Activated CD8-positive, alpha-beta T cell treated with anti-CD3 and anti-CD28 coated beads for 36 hours (primary cell): ENCODE measurements at places on chromosomes 6 and 20.
A peak's percentile ranks its signal among the peaks of the same experiment; 100 is the strongest.

GRCh38 chr6:107819964-107820337 is 4.2 kb downstream of the SCML4 start:
- peak; percentile 60 for DNase-seq

DNA sequence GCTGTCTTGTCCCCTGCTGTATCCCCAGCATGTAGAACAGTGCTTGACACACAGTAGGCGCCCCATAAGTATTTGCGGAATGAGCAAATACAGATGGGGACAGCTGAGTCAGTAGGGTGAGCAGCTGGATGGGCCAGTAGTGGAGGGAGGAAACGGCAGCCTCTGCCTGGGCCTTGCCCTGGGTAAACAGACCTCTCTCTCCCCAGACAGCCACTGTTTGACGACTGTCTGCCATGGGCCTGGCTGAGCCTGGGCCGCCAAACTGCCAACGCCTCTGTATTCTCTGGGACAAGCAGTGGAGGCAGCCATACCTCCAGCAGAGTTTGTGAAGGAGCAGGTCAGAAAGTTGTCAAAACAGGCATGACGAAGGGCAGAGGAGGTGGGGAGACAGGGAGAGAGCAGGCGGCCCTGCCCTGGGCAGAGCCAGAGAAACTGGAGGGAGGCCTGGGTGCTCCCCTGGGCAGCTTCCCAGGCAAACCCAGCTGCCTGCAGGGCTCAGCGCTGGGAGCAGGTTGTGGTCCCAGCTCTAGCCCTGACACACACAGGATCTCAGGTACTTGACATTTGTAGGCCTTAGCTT is 15.2 kb downstream of the HNF4A start:
- DNase-seq, result no peak

DNA sequence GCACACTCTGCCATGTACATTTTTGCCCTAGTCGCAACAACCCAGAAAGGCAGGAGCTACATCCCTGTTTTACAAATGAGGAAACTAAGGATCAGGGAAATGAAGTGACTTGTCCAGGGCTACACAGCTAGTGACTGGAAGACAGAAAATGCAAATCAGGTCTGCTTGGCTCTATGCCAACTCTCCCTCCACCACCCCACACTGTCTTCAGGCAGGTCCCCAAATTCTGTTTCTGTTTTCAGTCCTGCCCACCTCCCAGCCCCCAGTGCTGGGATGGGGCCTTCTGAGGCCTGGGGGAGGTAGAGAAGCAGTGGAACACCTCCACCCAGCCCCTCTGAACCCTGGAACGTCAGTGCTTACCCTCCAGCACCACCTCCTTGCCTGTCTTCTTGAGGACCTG is 5.1 kb downstream of the SNTA1 start:
- no peak for DNase-seq

DNA sequence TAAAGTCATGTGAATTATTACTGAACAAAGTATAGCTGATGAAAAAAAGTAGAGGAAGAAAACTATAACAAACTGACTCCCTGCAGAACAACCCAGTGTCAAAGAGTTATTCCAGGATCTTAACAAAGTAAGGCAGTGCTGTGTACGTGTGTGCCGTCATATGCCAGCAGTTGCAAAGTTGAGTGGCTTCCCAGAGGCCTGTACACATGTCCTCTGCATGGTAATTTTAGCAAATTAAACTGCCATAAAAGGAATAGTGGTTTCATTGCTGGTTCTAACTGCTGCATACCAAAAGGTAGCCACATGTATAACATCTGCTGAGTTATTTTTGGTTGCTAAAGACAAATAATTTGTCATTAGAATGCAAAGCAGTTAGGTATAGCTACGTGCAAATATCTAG is 44.8 kb downstream of the RIPOR2 start:
- peak; percentile 46 for DNase-seq

- peak; percentile 20 for DNase-seq
These were observed 1.8 kb downstream of the GJA1 start for GRCh38 chr6:121436960-121437850.

DNA sequence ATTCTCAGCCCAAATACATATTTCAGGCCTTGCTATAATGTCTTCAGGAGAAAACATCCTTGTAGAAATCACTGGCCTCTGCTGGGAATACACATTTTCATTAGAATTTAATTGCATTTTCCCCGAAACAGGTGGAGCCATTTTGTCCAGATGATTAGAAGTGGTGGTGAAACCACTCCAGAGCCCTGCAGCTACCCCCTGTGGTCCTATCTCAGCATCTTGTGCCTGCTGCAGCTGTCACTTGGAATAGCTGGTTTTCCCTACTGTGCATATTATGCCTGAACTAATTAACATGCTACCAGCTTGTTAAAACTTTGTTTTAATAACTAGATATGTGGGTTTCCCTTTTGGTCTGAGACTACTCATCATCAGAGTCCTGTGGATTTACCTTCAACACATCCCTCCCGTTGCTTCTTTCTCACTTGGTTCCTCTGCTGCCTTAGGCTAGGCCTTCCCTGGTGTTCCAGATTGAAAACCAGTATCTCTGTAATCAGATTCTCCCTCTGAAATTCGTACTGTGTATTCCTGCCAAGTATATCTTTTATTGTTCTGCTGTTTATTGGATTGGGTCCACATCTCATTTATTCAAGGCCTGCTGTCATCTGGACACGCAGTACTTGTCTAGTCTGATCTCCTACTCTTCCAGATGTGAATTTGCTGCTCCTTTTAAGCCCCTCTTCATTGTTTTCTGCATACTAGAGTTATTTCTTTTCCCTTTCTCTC is 15.2 kb downstream of the DNAH8 start:
- no peak for DNase-seq

DNA sequence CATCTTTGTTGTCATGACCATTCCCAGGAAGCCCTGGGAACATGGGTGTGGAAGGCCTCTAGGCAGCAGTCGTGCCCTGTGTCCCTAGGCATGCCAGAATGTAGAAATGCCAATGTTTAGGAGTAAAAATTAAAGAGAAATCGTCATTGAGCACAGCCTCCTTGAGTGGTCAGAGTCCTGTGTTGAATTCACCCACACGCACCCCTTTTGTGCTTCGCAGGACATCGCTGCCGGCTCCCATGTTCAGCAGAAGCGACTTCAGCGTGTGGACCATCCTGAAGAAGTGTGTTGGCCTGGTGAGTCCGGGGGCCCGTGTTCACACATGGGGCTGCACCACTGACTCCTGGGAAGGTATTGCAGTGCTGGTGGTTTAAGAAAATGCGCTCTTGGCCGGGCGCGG is 25.1 kb downstream of the OSBPL2 start:
- no peak for DNase-seq

DNA sequence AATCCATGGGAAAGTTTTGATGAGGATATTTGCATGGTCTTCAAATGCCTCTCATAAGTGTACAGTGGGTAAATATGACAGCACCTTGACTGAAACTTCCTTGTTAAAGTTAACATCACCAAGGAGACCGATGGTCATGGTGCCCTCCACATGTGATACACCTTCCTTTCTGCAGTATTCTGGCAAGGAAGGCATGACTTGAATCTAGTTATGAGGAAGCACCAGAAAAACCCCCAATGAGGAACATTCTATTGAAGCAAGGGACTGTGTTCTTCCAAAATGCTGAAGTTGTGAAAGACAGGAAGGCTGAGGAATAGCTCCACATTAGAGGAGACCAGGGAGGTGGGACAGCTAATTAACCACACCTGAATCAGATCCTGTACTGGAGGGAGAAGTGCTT is 118.3 kb downstream of the SLC24A3 start:
- no peak for DNase-seq

DNA sequence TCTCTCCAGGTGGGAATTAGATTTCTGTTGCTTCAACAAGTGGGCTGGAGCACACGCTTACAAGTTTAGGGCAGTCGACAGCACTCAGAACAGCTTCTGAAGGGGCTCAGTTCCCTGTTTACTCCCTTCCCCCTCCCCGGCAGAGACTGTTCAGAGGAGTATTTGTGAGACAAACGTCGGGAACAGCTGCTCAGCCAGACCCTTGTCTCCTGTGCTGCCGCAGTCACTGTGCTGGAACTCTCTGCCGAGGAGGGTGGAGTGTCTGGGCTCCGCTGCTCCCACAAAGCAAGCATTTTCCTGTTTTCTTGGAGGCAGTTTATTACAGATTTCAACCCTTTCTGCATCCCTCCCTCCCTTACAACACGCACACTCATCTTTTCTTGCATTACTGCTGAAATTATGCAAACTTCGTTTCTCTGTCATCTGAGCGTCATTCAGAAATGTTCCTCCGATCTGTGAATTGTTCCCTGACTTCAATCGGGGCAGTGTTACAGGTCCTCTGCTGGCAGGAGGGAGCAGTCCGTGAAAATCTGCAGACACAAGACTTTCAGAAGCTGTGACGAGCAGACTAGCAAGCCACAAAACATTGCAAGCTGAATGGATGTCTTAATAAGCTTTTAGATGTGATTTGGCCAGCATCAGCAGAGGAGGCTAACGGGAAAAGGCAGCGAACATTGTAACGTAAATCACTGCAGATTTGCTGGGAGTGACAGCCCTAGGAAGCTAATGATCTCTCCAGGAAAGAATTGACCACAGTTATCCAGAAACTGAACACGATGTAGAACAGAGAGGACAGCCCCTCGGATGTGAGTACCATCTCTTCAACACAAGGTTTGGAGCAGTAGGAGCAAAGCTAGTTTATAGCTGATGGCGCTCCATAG is 76.2 kb downstream of the LYRM2 start:
- no peak for DNase-seq

- no peak for DNase-seq
These were observed 31.1 kb upstream of the SPO11 start for GRCh38 chr20:57298457-57298856.

- no peak for DNase-seq
These were observed 28.3 kb downstream of the TREM1 start for GRCh38 chr6:41258196-41258493.

- DNase-seq, result peak; percentile 53
These were observed 83.8 kb downstream of the ATXN1 start for GRCh38 chr6:16677458-16677857.

DNA sequence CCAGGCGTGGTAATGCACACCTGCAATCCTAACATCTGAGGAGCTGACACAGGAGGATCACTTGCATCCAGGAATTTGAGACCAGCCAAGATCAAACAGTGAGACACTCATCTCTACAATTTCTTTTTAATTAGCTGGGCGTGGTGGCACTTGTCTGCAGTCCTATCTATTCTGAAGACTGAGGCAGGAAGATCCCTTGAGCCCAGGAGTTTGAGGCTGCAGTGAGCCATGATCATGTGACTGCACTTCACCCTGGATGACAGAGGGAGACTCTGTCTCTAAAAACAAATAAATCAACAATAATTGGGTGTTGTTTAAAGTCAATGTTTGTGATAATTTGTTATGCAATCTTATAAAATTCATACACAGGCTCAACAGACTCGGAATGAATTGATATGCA is 18.0 kb upstream of the HLA-A start:
- DNase-seq, result no peak

GRCh38 chr6:157038610-157039009 is 261.4 kb downstream of the ARID1B start:
- DNase-seq, result no peak

- no peak for DNase-seq
These were observed 8.9 kb downstream of the NDUFAF4 start for GRCh38 chr6:96888745-96889144.

- DNase-seq, result no peak
These were observed 1.6 kb downstream of the SMPDL3A start for GRCh38 chr6:122790423-122791309.

DNA sequence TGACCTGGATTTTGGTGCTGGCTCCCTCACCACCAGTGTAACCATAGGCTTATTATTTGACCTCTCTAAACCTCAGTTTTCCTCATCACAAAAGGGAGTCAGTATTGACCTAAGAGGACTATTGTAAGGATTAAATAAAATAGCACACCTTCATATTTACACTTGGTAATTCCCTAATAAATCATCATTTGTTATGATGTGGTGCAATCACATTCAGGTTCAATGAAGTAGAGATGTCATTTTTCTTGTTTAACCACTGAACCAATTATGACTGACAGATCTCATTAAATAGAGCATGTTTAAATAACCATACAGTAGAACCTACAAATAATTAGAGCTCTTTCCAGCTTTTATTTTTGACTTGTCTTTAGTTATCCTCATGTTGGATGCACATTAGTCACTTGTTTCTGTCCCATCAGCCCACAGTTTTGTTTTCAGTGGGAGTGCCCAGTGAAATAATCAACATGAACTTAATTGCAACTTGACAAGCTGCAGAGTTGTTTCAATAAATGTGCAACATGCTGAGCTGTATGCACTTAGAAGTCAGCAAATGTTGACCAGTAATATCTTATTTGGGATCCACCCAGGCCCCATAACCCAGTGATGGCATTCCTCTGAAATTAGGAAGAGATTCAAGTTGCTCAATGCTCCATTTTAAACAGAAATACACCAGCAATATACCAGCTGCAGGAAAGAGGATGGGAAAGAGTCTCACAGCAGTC is 451.7 kb upstream of the MARCKS start:
- DNase-seq, result no peak

GRCh38 chr6:148313488-148313887 is 29.1 kb upstream of the SASH1 start:
- DNase-seq, result no peak

DNA sequence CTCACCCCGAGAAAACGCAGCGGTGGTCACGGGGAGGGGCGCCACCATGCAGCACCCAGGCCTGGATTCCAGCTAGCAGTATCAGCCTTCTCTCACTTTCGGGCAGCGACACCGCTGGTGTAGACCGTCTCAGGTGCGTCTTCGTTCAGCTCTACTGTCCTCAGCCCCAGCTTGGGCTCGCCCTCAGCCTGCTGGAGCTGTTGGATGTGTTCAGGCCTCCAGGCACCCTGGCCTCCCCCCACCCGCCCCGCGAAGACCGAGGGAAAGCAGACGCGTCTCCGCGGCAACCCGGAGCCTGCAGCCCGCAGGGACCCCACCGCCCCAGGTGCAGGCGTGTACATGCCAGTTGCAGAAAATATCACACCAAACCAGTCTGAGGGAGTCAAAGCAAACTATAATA is 60.8 kb upstream of the CARMIL1 start:
- DNase-seq, result no peak

GRCh38 chr6:29990931-29991330 is 48.6 kb downstream of the HLA-A start:
- no peak for DNase-seq

- peak; percentile 38 for DNase-seq
These were observed 323.3 kb upstream of the NT5E start for GRCh38 chr6:85126485-85127167.
